ENCODE measurements at places on chromosomes 2 and 18. TPM values are rescaled to one million over a fixed set of nuclear protein-coding genes. Genes with fewer than 3 reads are reported as not detected.

The CYP27C1 gene
- not detected for total RNA-seq

The TUBA4B gene
- not detected for total RNA-seq

The EMILIN2 gene
- total RNA-seq, result 10.3 TPM

The CCDC141 gene
- 2.6 TPM for total RNA-seq

The MC5R gene
- total RNA-seq, result not detected

The SNX17 gene
- total RNA-seq, result 136 TPM
